Stimulated activated CD8-positive, alpha-beta memory T cell treated with anti-CD3 and anti-CD28 coated beads, Interleukin-12 subunit alpha, Interleukin-12 subunit beta, amount 100 ng/mL, for 1 hour (primary cell): ENCODE measurements at places on chromosomes 11 and 22.

- DNase-seq: no peak
These were observed 64.9 kb downstream of the SPECC1L start for GRCh38 chr22:24335496-24335895.

GRCh38 chr11:129930296-129930695 lies 34.9 kb upstream of the NFRKB start:
- no peak for DNase-seq

GRCh38 chr11:92447586-92447985 lies 223.0 kb downstream of the FAT3 start:
- DNase-seq: no peak

- no peak for DNase-seq
These were observed 5.9 kb downstream of the SERPIND1 start for GRCh38 chr22:20779818-20780158.

DNA sequence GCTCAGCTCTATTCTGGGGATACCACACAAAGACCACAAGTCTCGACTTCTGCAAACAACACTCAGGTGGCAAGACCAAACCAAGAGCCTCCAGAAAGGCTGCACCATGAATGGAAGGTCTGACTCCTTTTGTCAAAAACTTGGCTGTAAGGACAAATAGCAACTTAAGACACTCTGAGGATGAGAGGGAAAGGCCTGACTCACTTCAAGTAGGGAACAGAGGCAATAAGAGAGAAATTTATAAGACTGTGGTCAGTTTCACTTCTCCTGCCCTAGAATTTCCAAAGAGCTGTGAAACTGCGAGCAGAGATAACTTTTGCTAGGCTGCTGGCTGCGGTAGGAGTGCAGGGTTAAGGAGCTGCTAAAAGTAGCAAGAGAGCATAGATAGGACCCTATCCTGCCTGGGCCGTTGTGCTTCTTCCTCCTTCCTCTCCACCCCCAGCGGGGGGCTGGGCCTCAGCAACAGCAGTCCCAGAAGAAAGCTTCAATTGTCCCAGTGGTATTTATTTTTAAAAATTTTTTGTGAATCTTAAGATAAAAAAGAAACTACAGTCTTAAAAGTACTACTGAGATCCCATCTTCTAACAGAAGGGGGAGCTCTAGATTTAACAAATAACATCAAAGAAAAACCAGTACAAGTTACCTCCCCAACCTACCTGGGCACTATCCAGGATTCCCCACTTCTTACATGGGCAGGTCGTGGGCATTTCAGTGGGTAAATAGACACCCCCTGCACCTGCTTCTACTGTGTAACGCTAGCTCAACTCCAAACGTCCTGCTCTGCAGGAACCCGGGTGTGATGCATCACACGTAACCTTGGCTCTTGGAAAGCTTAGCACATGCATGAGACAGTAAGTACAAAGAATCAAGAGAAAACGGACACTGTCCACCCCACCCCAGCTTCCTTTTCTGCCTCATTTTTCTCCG lies 66.4 kb downstream of the SGSM3 start:
- no peak for DNase-seq

DNA sequence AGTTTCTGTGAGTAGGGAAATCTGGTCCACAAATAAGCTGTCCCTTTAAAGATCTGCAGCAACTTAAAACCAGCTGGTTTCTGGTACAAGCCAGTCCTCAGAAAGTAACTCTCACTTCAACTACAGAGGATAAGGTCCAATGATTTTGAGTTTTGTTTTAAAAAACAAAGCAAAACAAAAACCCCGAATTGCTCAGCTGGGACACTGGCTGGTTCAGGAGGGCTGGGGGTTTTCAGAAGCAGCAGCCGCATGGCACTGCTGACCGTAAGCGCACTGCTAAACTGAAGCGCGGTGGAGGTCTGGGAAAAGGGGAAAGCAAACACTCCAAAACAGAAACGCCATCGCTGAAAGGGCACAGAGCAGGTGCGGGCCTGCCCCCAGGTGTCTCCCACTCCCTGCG lies 59.7 kb downstream of the MICAL3 start:
- no peak for DNase-seq

DNA sequence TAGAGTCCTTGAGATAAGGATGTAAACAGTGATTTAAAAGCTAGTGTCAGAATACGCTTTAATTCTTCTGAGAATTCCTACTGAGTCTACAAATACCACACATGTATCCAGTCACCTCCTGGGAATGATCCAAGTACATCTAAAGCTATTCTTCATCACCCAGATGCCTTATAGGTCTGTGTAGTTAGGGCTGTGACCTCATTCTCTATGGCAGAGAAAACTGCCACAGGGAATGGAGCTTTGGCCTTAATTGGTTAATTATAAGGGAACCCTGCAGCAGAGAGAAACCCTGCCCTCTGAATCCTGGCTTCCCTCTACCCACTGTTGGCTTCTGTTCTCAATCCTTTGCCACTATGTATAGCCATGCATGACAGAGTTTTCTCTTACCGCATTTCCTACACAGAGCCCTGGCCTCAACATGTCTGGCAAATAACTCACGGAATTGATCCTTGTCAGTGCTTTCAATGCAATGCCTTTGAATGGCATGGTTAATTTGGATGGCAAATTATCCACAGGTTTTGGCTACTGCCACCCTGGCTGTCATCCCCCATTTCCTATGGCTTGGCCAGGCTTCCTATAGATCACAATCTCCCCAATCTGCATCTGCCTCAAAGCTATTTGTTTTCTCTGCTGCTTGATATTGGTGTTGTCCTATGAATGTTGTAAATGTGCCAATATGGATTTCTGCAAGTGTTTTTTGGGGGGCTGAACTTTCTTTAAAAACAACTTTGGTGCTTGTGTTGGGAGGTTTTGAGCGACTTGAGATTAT lies 2.9 kb downstream of the DIXDC1 start:
- DNase-seq: no peak

DNA sequence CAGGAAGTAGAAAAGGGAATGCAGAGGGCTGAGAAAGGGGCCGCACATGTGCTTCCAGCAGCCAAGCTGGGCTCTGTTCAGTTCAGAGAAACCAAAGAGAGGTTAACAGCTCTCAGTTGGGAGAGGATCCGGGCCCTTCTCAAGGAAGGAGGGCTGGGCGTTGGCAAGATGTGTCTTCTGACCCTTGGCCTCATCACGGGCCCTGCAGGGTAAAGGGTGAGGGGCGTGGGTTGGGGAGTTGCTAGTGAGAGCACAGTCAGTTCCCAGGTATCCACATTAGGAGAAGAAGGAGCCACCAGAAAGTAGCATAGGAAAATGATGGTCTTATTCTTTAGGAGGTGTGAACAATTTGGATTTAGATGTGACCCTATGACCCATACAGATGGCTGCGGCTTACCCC lies 73.0 kb downstream of the OSBP2 start:
- no peak for DNase-seq

DNA sequence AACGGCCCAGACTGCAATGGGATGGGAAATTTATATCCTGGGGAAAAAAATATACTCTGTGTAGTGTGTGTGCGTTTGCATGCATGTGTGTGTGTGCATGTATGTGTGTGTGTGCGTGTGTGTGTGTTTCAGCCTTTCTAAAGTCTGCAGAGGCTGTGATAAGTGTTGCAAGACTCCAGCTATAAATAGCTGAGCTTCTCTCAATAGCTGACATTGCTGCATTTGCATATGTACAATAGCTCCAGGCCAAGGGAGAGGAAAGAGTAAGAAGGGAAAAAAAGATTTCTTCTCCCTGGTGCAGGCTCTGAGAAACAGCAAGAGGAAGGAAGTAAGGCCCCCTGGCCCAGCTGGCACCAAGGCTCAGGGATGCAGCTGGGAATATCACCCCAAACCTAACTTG lies 483.0 kb downstream of the MN1 start:
- no peak for DNase-seq

GRCh38 chr11:68328374-68329091 lies 16.1 kb downstream of the LRP5 start:
- DNase-seq: no peak

DNA sequence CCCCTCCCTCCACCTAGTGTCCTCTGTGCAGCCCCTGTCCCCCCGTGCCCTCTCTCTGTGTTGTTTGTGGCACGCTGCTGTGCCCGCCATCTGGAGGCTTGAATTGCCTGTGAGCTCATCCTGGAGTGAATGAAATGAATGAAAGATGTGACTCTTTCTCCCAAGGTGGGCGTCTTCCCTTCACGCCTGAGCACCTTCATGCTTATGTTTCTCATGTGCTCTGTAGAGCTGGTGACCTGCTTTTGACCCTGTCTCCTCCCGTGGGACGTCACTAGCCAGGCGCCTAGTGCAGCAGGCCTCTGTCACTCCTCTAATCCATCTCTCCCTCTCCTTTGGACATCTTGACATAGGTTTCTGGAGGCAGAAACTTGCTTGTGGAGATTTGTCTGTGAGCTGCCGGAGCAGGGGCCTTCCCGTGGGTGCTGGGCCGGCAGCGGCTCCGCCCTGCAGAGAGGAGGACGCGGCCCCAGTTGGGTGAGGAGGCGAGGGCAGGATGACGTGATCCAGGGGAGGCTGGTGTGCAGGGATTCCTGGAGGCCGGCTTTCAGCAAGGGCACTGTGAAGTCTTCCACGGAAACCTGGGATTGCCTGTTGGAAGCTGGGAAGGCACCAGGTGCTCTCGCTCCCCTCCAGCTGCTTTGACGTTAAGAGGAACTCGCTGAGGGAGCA lies 40.6 kb downstream of the MUC6 start:
- DNase-seq: no peak

DNA sequence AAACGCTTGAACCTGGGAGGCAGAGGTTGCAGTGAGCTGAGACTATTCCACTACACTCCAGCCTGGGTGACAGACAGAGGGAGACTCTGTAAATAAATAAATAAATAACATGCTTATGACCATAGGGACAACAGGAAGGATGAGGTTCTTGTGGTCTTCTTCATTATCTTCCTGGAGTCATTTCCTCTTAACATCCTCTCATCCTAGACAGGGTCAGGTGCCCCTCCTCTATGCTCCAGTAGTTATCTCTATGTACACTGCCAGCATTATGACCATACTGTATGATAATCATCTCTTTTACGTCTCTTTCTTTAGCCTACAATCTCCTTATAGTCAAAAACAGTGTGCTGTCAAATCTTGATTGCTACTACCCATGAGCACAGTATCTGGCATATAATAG lies 17.7 kb downstream of the RAB30 start:
- DNase-seq: no peak

DNA sequence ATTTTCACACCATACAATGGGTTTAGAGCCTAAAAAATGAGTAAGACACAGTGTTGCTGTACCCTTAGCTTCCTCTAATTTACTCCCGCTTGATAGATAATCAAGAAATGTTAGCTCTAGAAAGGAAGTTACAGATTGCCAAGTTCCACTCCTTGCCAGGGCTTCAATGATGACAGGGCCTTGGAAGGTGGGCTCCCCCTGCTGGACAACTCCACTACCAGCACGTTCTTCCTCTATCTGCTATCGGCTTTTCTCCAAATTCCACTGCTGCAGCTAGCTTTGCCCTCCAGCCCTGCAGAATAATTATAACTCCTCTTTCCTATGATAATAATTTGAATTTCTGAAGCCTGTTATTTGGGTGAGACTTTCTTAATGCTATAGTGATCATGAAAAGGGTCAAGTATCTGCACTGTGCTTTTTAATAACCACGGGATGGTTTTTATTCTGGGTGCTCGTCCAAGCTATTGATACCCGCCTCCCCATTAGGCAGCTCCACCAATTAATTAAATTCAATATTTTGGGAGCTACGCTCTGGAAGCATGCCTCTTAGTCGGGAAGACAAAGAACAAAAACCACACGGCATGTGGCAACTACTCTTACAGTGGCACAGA lies 9.0 kb downstream of the SYN3 start:
- DNase-seq: peak; percentile 28

DNA sequence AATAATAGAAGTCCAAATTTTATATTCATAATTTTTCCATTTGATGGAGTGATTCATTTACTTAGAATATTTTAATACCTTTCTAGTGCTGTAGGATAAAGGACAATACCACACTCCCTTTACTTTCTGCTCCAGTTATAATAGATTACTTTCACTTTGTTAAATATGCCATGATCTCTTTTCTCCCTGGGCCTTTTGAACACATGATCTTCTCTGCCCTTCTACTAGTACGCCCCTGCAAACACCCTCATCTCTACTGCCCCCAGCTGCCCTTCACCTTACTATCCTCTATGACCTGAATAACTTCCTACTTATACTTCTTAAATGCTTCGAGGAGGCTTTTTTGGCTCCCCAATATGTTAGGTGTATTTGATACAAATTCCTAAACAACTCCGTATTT lies 177.3 kb downstream of the GUCY1A2 start:
- no peak for DNase-seq

GRCh38 chr22:38694940-38695339 lies 5.8 kb downstream of the JOSD1 start:
- no peak for DNase-seq

- no peak for DNase-seq
These were observed 75.4 kb downstream of the GAB4 start for GRCh38 chr22:16932577-16932976.

- no peak for DNase-seq
These were observed 57.1 kb downstream of the QSER1 start for GRCh38 chr11:32949739-32950138.

- no peak for DNase-seq
These were observed 33.0 kb downstream of the DKK3 start for GRCh38 chr11:11975201-11976092.

DNA sequence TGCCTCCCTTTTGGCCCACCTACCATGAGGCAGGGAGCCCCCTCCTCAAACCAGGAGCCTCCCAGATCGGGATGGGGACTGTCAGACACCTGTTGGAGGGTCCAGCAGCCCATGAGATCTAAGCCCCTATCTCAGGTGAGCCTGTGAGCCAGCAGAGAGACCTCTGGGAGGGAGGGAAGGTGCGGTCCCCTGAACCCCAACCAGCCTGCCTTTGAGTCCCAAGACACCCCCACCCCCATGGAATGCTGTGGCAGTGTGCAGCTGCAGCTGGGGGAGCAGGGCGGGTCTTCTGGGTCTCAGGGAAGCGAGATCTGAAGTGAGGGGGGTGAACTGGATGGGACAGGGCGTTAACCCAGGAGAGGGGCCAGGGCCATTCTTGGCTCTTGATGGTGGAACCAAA lies 1.4 kb upstream of the CDKN1C start:
- DNase-seq: no peak

- DNase-seq: no peak
These were observed 12.4 kb upstream of the DSCAML1 start for GRCh38 chr11:117809236-117810055.

GRCh38 chr11:61168800-61169199 lies 7.6 kb upstream of the VPS37C start:
- no peak for DNase-seq
